ENCODE measurements at places on chromosomes 3 and 15.

GRCh38 chr3:45148921-45149320, 2.7 kb upstream of the CDCP1 start:
- no peak for DNase-seq

DNA sequence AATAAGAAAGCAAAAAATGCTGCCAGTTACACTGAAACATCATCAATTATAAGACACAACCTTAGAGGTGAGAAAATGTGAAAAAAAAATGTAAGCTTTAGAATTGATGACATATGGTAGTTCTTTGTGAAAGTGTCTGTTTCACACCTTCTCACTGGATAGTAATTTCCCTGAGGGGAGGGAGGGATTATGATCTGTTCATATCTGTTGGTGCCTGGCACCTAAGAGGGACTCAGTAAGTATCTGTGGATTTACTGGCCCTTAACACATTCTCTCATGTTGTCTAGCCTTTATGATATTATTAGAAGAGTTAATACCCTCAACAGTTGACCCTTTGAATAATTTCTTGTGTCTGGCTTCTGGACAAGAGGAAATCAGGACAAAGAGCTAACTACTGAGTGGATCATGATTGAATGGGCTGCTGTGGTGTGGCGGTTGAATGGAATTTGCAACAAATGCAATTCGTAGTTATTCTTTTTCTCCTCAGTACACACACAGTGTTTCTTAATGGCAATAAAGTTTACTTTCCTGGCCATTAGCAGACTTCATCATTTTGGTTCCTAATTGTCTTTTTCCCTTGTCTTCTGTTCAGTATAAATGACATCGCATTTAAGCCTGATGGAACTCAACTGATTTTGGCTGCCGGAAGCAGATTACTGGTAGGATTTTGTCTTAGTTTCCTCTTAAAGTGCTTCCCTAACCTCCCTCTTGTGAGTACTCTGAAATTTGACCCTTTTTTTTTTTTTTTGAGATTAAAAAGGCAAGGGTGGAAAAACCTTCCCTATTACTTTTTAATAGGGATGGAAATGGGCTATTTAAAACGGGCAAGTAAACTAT, 9.5 kb downstream of the IFT122 start:
- DNase-seq: no peak

DNA sequence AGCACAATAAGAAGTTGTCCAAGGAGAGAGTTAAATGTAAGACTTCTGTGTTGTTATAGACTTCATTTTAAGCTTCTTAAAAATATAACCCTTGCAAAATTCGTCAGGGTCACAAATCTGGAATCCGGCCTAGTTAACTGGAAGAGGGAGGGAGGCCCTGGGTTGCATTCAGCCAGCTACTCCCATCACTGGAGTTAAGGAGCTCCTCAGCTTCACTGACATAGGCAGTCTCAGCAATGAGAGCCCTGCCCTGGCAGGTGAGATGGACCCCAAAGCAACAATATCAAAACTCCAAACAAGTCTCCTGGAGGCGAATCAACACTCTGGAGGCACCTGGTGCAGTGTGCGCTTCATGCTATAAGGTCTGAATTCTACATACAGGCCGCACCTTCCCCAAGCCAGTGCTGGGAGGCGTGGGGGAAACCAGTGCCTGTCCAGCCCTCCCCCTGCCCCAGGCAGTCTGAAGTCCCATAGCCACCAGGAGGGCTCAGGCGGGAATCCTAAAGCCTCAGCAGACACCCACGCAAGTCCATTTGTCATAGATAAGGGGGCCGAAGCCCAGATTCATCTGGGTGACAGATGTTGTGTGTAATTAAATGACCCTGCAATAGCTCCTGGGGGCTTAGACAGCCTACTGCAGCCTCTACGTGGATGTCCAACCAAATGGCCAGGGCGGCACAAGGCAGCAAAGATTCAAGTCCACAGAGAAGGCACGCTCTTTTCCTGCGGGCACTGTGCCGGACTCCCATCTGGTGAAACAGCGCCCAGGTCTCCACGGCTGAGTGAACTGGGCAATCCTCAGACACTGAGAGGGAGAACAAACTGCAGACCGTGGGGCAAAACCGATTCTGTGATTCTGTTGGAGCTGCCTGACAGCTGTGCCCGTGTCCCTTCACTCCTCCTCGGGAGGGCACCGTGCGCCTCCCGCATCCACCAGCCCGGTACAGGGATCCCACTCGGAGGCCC, 64.9 kb downstream of the ATP10A start:
- DNase-seq: no peak

DNA sequence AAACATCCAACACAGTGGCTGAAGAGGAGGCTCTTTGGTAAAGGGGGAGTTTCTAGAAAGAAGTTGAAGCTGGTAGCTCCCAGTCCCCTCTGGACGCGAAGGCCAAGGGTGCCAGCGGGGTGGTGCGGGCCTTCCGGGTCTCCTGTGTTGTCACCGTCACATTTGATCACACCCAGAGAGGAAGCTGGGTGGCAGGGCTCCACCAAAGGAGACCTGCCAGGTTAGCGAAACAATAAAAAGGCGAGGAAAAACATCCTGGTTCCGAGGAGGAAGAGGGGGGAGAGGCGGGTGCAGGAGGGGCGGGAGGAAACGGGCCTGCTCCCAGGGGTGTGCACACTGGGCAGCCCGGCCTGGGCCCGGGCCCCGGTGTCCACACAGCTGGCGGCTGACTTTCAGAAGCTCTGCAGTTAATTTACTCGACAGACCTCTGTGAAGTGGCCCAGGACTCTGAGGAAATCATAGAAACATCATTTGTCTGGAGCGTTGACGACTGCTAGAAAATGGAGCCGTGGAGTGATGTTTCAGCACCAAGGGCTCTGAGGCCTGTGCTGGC, 12.1 kb downstream of the HEG1 start:
- DNase-seq: no peak

GRCh38 chr3:49699281-49699979, 10.1 kb downstream of the RNF123 start:
- DNase-seq: peak; percentile 17

- DNase-seq: no peak
These were observed 661.6 kb upstream of the CBLB start for GRCh38 chr3:106530367-106530766.

GRCh38 chr3:103499132-103499900, 1064.5 kb downstream of the ZPLD1 start:
- DNase-seq: peak; percentile 35

- DNase-seq: no peak
These were observed 5.2 kb downstream of the GOLIM4 start for GRCh38 chr3:168090306-168091085.

DNA sequence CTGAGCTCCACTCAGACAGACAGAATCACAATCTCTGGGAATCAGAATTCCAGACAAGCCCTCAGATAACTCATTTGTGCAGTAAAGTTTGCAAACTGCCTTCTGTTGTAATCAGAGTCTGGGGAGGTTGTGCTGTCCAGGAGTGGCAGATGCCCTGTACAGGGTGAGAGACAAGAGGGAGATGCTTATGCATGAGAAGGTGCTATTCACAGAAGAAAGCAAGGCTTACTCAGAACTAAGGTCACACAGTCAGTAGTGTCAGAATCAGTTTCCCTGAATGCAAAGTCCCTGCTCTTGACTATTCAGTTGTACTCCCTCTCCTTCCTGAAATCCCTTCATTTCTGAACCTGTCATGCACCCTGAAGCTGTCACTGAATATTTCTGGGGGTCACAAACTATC, 43.7 kb downstream of the SRPRB start:
- no peak for DNase-seq

DNA sequence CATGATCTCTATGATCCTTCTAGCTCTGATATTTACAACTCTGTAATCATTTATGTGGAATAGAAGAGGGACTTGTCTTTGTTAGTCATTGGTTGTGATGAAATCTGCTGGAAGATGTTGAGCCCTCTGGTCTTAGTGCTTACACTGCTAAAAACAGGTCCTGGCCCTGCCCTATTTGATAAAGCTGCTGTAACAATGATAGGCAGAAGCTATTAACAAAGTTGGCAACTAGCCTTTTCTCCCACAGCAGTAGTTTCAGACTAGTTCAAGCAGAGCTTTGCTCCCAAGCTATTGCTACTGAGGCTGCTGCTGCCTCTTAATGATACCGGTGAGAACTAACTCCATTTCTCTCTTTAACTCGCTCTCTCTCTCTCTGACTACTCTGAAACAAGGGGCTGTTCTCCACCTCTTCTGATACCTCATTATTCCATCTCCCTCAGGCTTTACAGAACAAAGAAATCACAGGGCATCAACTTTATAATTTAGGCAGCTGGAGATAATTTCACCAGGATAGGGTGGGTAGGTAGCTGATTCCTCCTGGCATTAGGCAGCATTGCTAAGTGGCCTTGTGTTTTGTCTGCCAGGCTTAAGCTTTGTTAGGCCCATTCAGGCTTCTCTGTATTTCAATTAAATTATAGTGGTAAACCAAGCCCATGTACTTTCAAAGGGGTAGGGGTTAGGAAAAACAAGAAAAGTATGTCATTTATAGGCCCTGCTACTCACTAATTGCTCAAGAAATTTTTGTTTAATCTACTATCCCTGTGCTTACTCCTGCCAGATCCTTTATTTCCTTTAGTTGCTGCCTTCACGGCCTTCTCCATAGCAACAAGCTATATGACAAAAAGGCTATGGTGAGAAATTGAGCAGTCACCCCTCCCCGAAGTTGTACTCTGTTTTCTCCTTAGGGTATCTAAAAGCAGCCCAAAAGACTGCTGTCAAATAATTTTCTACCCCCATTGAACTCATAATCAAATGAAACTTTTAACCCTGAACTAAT, 139.6 kb downstream of the RBPMS2 start:
- peak; percentile 27 for DNase-seq

- no peak for DNase-seq
These were observed 97.9 kb upstream of the C3orf80 start for GRCh38 chr3:160127308-160127707.

- DNase-seq: no peak
These were observed 52.1 kb upstream of the FGD5 start for GRCh38 chr3:14766428-14767244.

Measured in GM04503 (cell line).